RPMI7951 (cell line): ENCODE measurements at places on chromosomes 3 and 15. TPM values are rescaled to one million over a fixed set of nuclear protein-coding genes. Genes with fewer than 3 reads are reported as not detected.

- no peak for DNase-seq
Observed at GRCh38 chr3:114241262-114241661, 3.9 kb upstream of the ZNF80 start.

VEPH1 gene
- total RNA-seq: 85.5 and 91.9 TPM in 2 replicates

HIGD2B gene
- not detected in 2 replicates for total RNA-seq

DNA sequence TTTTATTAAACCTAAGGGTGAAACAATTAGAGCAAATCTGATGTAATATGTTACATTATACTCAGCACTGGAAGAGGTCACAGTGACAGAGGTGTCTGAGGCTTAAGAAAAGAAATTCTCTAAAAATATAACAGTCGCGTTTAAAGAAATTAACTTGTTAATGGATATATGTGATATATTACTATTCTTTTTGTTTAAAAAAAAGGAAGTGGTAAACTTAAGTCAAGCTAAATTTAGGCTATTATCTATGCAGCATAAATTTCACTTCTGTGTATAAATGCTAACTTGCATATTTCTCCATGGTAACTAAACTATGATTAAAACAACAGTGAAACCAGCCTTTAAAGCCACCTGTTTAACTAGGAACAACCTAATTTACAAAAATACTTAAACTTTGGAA, 191.3 kb downstream of the FOXP1 start:
- DNase-seq: no peak

KCNMB3 gene
- total RNA-seq: 0.88 and 1.3 TPM in 2 replicates

C15orf62 gene
- not detected in 2 replicates for total RNA-seq

PRR23B gene
- total RNA-seq: not detected in 2 replicates

GRCh38 chr3:107441617-107442016, 64.4 kb downstream of the CCDC54 start:
- peak; percentile 42 for DNase-seq

GRCh38 chr3:69490235-69490634, 104.3 kb upstream of the FRMD4B start:
- no peak for DNase-seq

DNA sequence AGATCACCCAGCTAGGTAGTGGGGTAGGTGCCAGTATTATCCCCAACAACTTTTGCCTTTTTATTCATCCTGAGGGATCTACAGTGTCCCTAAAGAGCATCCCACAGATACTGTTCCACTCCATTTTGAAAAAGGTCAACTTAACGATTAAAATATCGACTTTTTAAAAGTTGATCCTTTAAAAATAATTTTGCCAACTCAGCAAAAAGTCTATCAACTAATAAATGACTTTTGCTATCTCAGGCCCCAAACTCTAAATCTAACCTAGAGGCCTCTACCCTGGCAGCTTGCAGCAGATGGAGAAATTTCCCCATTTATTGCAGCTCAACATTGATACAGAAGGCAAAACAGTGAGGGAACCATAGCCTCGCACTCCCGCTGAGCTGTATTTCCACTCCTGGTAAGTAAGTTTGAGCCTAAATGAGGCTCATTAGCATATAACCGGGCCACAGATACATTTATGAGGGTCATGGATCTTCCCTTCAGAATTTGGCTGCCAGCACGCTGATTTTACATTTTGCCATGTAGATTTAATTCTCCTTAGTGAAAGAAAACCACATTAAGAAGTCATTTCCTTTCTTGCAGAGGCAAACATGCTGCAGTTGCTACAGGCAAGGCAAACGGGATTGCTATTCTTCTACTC, 704.1 kb upstream of the CFAP20DC start:
- DNase-seq: no peak

DNA sequence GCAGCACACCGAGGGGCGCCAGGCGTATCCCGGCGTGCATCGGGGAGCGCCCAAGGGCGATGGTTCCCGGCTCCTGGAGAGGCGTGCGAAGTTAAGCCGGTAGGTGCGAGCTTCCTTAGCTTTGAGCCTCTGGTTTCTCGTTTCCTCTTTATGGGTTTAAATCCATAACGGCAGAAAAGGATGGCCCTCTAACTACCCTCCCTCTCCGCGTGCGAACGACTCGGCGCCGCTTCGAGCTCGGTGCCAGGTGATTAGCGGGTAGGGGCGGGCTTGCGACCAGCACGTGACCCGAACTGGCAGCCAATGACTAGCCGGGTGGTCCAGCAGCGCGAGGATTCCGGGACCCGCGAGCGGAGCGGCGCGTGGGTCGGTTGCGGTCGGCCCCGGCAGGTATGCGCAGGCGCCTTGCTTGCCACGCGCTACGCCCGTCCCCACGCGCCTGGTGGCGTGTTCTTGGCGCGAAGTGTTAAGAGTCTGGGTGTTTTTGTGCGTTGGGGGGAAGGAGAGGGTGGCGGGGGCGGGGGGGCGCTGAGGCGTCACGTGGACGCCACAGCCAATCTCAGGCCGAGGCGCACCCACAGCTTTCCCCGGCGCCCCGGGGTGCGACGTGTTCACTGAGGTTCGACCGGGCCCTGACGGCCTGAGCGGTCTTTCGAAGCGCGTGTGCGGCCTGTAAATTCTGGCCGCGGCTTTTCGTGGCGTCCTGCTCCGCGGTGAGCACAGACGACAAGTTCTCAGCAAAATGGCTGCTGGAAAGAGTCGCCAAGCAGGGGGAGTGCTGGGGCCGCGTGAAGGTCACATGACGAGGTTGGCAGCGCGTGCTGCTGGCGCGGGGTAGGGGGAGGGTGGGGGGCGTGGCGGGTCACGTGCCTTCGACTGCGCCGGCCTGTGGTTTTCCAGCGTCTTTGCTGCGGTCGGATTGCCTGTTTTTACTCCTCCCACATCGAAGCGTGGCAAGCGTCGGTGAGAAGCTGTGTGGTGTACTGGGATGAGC, 38.7 kb upstream of the MGA start:
- peak; percentile 88 for DNase-seq

DNA sequence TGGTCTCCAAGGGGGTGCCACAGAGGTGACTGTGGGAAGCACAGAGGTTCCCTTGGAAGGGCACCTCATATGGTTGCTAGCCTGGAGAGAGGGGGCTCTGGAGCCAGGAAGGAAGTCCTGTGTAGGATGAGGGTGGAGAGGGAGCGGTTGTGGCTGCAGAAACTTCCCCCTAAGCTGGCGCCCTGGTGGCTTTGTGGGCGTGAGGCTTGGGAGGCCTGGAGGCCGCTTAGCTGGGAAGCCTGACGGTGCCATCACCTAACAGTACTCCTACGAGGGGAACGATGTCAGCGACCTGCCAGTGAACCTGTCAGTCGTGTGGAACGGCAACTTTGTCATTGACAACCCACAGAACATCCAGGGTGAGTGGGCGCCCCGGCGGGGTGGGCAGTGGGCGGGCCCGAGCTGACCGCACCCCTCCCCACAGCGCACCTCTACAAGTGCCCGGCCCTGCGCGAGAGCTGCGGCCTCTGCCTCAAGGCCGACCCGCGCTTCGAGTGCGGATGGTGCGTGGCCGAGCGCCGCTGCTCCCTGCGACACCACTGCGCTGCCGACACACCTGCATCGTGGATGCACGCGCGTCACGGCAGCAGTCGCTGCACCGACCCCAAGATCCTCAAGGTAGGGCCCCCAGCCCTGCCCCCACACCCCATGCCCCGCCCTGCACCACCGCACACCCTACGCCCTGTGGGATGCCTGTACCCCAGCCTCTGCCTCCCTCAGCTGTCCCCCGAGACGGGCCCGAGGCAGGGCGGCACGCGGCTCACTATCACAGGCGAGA, 31.0 kb downstream of the PLXNA1 start:
- no peak for DNase-seq

DNA sequence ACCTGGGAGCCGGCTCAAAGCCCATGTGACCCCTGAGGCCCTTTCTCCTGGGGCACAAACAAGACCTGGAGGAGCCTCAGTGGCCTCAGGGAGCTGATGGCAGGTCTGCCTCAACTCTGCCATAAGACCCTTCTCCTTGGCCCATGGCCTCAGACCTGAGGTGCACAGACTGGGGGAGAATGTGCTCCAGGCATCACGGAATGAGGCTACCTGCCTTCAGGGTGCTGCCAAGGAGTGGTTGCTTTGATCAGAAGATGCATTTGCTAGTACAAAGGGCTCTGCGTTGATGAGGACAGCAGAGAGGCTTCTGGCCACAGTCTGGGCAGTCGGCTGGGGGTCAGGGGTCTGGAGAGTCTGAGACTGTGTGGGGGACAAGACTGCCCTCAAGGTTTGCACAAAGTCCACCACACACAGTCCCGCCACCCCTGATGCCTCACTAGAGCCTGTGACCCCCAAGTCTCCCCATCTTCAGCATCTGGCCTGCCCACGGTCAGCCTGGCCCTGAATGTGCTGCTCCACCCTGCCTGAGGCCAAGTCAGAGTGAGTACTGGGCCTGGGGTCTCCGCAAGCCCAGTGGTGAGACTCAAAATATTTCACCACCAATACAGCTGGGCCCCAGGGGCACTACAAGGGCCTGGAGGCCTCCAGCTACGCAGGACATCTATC, 26.6 kb downstream of the ALDH1L1 start:
- no peak for DNase-seq
